Gastroesophageal sphincter (tissue), 4 donors: ENCODE measurements at places on chromosomes 6 and 20. TPM values are rescaled to one million over a fixed set of nuclear protein-coding genes. Genes with fewer than 3 reads are reported as not detected.

DNA sequence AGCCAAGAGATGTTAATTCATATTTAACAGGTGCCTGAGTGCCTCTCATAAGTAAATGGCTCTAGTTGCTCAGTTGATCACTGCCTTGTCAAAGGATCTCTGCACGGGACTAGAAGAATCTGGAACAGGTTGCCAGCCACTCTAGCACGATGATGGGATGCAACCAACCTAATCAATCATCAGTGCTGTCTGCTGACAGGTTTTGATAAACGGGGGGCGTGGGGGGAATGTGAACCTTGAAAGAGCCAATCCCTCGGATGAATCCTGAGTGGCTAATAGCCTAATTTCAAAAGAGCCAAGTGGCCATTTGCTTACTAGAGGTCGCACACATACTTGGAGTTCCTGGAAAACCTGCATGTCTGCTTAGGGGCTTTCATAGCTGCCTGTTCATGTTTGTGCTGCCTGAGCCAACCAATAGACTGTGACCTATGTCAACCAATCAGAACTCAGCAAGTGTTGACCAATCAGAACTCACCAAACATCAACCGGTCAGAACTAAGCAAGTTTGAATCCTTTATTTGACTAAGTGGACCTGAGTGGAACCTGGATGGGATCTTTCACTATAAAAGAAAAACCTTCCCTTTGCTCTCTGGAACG lies 43.5 kb upstream of the ECI2 start:
- no peak for ATAC-seq

GRCh38 chr6:155381673-155382337 lies 67.5 kb upstream of the TFB1M start:
- no peak for ATAC-seq

GRCh38 chr20:21241406-21241805 lies 61.7 kb upstream of the XRN2 start:
- no peak for ATAC-seq

- no peak for ATAC-seq
Measured at GRCh38 chr6:55898342-55898741, 23.0 kb upstream of the BMP5 start.

GRCh38 chr6:89239338-89239737 lies 22.2 kb upstream of the GABRR1 start:
- ATAC-seq = no peak

GRCh38 chr20:48186915-48187314 lies 401.6 kb upstream of the SULF2 start:
- ATAC-seq = peak; percentile 36

The SOD2 gene
- total RNA-seq = 256 TPM

The BTN2A1 gene
- 18.0 TPM for total RNA-seq

DNA sequence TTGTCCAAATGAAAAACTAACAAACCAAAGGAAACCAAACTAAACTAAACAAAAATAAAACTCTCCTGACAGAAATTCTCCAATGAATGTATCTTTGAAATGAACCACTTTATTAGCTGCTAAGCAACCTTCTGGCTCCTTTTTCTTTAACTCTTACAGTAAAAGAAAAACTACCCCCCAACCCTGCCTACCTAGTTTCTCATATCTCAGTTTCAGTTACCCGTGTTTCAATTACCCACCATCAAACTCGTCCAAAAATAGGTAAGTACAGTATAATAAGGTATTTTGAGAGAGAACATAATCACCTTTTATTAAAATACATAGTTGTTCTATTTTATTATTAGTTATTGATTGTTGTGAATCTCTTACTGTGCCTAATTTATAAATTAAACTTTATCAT lies 177.4 kb upstream of the THEMIS start:
- no peak for ATAC-seq

GRCh38 chr6:65908065-65908464 lies 201.0 kb upstream of the EYS start:
- ATAC-seq = no peak

The PLAGL2 gene
- total RNA-seq = 6.2 TPM

The DYNLT2 gene
- total RNA-seq = 1.5 TPM

GRCh38 chr6:167469101-167469500 lies 144.2 kb downstream of the TTLL2 start:
- no peak for ATAC-seq

- ATAC-seq = no peak
Measured at GRCh38 chr6:150546457-150546856, 53.2 kb upstream of the PLEKHG1 start.

DNA sequence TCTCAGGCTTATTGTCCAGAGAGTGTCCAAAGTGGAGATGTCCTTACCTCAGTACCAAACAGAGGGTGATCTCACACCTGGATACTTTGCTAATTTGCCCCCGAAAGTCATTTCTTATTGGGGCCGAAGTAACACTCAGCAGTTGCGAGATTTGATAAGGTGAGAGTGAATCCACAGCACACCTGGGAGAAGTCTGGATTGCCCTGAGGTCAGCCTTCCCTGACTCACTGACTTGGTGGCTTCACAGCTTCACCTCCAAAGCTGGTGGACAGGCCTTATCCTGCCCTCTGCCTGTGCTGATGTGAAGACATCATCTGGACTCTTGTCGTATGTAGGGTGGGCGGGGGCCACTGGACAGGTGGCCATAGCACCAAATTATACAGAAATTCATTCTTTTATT lies 101.9 kb upstream of the ARMC2 start:
- ATAC-seq = no peak

GRCh38 chr20:51930775-51931174 lies 128.5 kb upstream of the SALL4 start:
- no peak for ATAC-seq
